ENCODE measurements at places on chromosomes 7 and 10.

- no peak for DNase-seq
These were observed 17.3 kb upstream of the NRBF2 start for GRCh38 chr10:63115732-63116383.

GRCh38 chr7:128422842-128423241, 13.1 kb upstream of the IMPDH1 start:
- DNase-seq, result no peak

- no peak for DNase-seq
These were observed 694 bp downstream of the COL1A2 start for GRCh38 chr7:94395141-94396036.

- DNase-seq, result no peak
These were observed 73.1 kb upstream of the RPA3 start for GRCh38 chr7:7791523-7791922.

GRCh38 chr7:129773328-129773731, 161.8 kb downstream of the NRF1 start:
- DNase-seq, result no peak

GRCh38 chr10:17216901-17217395, 11.1 kb upstream of the VIM start:
- DNase-seq, result no peak

DNA sequence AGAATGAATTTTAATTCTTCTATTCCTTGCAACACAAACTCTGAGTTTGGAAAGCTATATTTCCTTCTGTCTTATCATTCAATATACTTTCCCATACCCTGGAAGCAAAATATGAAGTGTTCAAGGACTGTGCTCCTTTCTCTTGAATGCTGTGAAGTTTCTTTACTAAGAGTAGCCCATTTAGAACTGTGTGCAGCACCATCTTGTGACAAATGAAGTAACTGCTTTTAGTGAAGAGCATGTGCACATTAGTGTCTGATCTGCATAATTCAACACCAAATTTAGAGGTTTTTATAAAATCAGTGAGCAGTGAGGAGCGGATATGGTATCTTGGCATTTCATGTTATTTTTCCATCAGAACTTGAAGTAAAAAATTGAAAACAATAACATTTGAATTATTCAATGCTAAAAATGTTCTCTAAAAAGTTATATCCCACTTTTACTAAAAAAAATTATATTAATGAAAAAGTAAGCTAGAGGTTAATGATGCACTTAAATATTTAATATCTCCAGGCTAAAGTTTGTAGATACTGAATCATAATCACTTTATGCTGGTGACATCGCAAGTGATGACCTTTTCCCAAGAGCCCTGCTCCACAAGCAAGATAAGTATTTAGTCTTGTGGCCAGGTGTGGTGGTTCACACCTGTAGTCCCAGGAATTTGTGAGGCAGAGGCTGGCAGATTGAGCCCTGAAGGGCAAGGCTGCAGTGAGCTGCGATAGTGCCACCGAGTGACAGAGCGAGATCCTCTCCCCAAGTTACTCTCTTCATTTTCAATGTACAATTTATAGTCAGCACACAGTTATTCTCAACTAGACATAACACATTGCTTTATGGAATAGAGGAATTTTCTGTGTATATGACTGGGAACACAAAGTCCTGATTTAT, 108.8 kb upstream of the PCLO start:
- DNase-seq, result no peak

DNA sequence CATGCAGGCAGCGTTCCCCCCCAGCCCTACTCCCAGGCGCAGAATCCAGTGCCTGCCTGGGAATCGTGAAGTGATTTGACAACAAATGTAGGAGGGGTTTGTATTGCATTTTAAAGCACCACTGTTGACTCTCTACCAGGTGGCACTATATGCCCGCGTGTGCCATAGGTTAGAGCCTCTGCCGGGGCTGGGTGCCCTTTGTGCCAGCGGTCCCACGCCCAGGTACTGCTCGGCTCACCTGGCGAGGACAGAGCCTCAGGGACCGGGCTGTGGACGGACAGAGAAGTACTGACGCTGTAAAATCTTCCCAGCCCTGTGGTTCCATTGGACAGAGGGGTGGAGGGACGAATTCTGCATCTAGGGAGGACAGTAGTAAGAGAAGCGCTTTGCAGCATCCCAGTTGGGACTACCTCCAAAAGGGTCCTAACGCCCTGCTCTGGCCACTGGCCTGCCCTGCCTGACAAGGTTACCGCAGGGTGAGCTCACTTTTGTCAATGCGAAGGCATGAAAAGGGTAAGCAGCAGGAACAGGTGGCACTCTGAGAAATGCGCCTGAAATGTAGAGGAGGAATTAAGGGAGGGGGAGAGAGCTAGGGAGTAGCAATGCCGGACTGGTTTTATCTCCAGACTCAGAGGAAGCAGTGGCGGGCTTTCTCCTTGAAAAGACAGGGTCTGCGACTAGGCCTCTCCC, 788 bp upstream of the CACNA2D1 start:
- no peak for DNase-seq

DNA sequence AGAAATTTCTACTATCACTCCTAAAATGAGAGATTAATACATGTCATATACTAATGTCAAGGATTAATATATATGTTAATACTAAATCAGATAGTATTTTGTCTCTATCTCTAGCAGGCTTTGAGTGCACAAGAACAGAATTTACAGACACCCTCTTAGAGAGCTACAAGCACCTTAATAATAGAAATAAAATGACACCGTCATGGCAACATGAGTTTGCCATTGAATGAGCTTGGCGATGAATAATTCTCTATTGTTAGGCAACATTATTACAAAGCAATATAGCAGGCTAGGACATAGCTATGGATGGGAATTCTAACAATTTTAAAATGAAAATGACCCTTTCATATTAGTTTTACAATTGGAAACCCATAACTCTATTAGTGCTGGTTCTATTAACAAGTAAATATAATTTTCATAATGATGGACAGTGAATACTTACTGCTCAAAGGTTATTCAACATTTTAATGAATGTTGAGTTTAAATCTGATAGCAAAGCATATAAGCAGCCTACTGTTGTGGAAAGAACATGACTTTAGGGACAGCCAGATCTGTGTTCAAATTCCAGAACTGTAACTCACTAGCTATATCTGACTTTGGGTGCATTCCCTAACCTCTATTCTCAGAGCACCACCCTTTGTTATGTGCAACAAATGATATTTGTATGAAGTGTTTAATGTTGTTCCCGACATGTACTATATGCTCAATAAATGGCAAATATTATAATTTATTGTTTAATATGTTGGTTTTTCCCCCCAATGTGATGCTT, 184.5 kb upstream of the DKK1 start:
- no peak for DNase-seq

DNA sequence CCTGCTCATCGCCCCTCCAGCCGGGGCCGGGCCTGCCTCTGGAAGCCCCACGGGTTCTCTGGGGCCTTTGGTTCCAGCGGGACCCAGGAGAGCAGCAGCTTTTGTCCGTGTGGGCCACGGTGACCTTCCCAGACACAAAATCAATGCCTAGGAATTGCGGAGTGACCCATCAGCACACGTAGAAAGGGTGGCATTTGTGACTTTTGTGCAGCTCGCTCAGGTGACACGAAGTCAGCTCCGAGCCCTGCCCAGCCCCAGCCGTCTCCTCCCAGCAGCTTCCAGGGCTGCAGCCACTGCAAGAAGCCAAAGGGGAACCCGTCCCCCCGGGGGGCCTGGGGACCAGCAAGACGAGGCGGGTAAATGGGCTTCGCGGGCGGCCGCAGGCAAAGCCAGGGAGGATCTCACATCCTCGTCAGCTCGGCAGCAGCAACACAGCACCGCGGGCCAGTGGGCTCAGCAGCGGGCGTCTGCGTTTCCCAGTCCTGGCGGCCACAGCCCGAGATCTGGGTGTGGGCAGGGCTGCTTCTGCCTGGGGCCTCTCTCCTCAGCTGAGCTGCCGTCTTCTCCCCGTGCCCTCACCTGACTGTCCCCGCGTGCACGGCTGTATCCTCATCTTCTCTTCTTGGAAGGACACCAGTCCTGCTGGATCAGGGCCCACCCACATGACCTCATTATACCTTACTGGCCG, 88.5 kb downstream of the PAXIP1 start:
- no peak for DNase-seq

- no peak for DNase-seq
These were observed 13.1 kb upstream of the ASB4 start for GRCh38 chr7:95472581-95473161.

- DNase-seq, result no peak
These were observed 83.2 kb downstream of the HECTD2 start for GRCh38 chr10:91493313-91493712.

- no peak for DNase-seq
These were observed 326.8 kb upstream of the SHH start for GRCh38 chr7:156139112-156139511.

GRCh38 chr7:142496545-142496991, 238.7 kb upstream of the PRSS58 start:
- DNase-seq, result no peak

GRCh38 chr7:99559175-99559915, 903 bp downstream of the ZNF655 start:
- DNase-seq, result no peak

DNA sequence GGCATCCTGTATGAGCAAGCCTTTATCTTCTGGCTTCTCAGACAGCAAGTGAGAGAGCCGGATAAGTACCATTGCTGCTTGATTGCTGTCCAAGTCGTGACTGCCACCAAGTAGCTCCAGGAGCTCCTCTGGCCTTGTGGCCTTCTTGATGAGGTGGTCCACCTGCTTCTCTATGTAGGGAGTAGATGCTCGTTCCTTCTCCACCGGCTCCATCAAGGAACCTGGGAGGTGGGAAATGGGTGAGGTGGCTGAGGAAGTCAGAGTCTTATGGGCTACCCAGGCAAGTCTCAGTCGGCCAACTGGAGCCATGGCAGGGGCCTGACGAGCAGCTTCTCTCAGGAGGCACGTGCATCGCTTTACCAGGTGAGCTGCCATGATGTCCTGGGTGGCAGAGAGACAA, 2.6 kb downstream of the TBRG4 start:
- DNase-seq, result no peak

DNA sequence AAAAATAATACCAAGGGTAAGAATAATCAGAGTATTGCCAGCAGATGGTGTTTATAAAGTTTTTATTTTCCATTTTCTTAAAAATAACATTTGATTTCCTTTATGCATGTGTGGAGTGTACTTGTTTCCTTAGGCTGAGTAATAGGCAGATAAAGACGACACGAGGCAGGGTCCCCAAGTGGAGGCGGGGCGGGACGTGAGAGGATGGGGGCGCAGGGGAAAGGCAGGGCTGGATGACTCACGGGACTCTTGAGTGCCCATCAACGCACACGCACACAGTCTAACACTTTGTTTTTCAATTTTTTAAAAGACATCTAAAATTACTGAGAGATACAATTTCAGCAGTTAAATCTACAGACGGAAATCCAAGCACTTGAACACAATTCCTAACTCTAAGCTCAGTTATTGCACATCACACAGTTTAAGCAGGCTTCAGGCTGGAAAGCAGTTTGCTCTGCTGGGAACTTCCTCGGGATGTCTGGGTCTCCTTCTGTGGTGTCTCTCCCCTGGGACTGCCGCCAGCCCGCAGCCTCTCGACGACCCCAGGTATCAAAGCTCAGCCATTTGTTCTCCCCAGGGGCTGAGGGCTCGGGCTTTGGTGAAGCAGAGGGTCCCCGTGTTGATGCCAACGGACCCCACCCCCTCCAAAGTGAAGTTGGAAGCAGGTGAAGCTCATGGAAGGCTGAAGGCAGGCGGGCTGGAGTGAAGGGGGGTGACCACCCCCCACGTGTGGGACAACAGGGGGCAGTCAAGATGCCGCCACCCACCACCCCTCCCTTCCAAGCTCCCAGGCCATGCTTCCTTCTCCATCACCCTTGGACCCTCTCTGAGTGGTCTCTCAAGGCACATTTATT, 29.1 kb downstream of the SPOCK2 start:
- DNase-seq, result no peak

DNA sequence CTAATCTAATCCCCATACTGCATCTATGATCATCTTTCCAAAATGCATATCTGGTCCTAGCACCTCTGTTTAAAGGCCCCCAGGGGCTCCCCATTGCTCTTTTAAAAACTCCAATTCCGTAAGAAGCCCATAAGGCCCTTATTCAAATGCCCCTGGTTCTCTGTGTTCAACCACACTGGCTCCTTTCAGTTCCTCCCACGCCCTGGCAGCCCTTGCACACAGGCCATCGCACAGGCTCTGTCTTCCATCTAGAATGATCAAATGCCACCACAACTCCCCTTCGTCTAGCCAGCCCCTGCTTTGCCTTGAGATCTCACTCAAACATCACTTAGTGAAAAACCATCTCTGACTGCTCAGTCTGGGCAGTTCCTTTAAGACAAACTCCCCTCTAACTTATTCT, 112.9 kb upstream of the LYZL2 start:
- no peak for DNase-seq

GRCh38 chr7:17009007-17009719, 127.4 kb upstream of the AGR3 start:
- DNase-seq, result no peak

DNA sequence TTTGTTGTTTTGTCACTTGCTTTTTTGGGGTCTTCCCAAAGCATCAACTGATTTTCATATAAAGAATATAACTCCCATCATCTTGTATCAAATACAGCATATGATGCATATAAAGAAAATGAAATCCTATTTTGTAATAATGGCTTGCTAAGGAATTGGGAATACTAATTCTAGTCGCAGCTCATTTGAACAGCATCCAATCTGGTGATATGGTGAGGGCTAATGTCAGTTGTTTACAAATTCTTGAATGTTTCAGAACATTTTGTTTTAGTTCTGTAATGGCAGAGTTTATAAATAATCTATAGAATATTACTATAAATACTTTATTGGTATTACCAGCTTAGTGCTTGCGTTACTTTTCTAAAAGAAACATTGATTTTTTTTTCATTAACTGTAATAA, 8.9 kb downstream of the PALS2 start:
- DNase-seq, result no peak

GRCh38 chr10:72045586-72045985, 42.8 kb downstream of the SPOCK2 start:
- no peak for DNase-seq

GRCh38 chr10:3499120-3499519, 285.9 kb downstream of the KLF6 start:
- no peak for DNase-seq

DNA sequence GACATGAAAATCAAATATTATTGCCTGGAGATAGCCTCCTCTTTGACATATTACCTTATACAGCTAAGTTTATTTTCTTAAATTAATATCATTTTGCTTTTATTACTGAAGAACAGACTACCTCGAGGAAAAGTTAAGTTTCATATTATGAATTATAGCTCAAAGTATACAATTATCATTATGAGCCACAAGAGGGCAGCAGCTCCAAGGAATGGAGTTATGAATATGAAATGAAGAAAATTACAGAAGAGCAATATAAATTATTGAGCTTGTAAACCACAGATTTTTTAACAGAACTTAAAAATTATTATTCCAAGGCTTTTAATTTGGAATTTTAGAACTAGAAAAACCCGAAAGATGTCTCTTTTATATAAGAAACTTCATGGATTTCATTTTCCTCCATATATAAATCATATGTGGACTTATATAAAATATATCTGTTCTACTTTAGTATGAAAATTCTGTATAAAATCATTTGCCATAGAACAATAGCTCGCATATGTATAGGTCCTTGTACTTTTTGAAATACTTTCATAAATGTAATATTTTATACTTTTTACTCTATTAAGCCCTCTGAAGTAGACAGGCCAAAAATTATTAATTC, 40.1 kb downstream of the IQUB start:
- DNase-seq, result peak; percentile 6

All from activated T-cell treated with anti-CD3 and anti-CD28 coated beads for 1 hour (primary cell).